ENCODE measurements at places on chromosomes 6 and 20.

GRCh38 chr6:28920281-28920680, 3.5 kb downstream of the TRIM27 start:
- DNase-seq: no peak

GRCh38 chr6:103231181-103231580, 1628.5 kb downstream of the HACE1 start:
- no peak for DNase-seq

DNA sequence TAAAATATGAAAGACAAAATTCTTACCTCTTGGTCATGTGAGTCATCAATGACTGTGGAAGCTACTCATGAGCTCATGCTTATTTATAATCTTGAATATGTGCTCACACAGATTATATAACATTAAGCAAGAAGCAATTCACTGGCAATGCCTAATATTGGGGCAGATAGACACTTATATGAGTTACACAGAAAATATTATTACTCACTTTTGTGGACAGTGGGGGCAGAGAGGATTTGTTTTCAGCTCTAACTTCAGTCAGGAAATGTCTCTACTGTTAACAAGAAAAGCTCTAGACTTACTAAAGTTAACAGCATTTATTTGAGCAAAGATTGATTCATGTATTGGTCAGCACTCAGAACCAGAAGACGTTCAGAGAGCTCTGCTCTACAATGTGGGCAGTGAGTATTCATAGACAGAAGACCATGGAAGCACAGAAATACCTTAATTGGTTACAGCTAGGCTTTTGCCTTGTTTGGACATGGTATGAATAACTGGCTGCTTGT, 85.8 kb upstream of the AHI1 start:
- peak; percentile 76 for DNase-seq

GRCh38 chr6:96909811-96910210, 12.1 kb upstream of the NDUFAF4 start:
- DNase-seq: no peak
